ENCODE measurements at places on chromosomes 6 and 20. TPM values are rescaled to one million over a fixed set of nuclear protein-coding genes. Genes with fewer than 3 reads are reported as not detected.

GJA10 gene
- not detected for total RNA-seq

DNA sequence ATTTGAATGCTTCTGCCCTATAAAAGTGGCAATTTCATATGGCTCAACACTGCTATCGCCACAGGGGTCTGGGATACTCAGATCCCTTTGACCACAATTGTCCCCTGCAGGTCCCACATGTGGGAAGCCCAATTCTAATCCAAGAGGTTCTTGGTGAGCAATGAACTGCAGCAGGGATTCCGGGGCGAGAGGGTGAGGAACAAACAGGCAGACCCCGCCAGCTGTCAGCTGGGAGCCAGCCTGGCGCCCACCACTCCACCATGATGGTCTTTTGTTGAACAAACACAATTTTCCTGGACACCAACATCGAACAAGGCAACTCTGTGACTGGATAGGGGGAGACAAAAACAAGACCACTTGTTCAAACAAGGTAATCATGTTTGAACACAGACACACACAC, 80.5 kb downstream of the TMEM242 start:
- no peak for DNase-seq
- no peaks in the 10 kb centered on the region for H3K27me3 ChIP-seq
- no peak overlapping the region for H3K4me3 ChIP-seq
- H3K36me3 ChIP-seq: no peaks in the 10 kb centered on the region
- H3K4me1 ChIP-seq: no peaks in the 10 kb centered on the region

GRCh38 chr6:166308033-166308768, at the start of gene PRR18:
TSS of gene PRR18 (minus strand) at chr6:166308392. CDS start at chr6:166308142, 250 bp downstream.
- DNase-seq: no peak
- no peak within 1 kb of the TSS for H3K27ac ChIP-seq
- H3K27me3 ChIP-seq: peaks cover 41% of the 10 kb centered on the region
- H3K36me3 ChIP-seq: no peaks in the 10 kb centered on the region

DNA sequence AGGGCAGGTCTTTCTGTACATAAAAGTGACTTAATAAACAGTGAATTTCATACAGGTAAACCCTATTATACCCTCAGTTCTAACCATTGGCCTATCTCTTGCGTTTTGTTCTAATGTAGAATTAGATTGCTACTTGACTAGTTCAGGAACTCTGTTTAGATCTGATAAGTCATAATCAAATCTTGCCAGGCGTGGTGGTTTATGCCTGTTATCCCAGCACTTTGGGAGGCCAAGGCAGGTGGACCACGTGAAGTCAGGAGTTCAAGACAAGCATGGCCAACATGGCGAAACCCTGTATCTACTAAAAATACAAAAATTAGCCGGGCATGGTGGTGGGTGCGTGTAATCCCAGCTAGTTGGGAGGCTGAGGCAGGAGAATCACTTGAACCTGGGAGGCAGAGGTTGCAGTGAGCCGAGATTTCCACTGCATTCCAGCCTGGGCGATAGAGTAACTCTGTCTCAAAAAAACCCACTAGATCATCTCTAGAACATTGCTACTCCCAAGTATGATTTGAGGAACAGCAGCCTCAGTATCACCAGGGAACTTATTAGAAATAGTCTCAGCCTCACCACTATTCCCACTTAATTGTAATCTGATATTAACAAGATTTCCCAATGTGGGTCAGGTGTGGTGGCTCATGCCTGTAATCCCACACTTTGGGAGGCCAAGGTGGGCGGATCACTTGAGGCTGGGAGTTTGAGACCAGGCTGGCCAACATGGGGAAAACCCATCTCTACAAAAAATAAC, 12.2 kb downstream of the GTPBP2 start:
- H3K4me3 ChIP-seq: no peak overlapping the region
- H3K4me1 ChIP-seq: no peaks in the 10 kb centered on the region
- no peaks in the 10 kb centered on the region for H3K36me3 ChIP-seq
- H3K27ac ChIP-seq: no peak overlapping the region
- DNase-seq: no peak

GRCh38 chr6:151641028-151641427, 147.2 kb downstream of the CCDC170 start:
- no peaks in the 10 kb centered on the region for H3K4me1 ChIP-seq
- H3K27ac ChIP-seq: no peak overlapping the region
- H3K4me3 ChIP-seq: no peak overlapping the region
- no peaks in the 10 kb centered on the region for H3K36me3 ChIP-seq
- DNase-seq: no peak
- no peaks in the 10 kb centered on the region for H3K27me3 ChIP-seq

DNA sequence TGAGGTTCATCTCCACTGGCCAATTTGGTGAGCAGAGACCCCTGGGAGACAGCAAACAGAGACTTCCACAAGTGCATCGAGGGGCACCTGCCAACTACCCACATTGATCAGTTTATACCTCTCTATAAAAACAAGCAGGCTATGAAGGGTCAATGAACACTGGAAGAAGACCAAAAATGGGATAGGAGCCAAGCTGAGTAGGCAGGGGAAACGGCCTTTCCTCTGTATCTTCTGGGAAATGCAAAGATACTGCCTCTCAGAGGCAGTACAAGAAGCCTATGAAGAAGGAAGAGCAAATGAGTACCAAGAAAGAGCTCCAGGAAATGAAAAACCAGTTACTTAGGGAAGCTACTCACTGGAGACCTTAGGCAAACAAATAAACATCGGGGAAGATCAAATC, 247.7 kb downstream of the GMDS start:
- no peaks in the 10 kb centered on the region for H3K4me1 ChIP-seq
- H3K27ac ChIP-seq: no peak overlapping the region
- H3K27me3 ChIP-seq: no peaks in the 10 kb centered on the region
- no peak overlapping the region for H3K4me3 ChIP-seq

SLC12A5 gene
- total RNA-seq: not detected

DNA sequence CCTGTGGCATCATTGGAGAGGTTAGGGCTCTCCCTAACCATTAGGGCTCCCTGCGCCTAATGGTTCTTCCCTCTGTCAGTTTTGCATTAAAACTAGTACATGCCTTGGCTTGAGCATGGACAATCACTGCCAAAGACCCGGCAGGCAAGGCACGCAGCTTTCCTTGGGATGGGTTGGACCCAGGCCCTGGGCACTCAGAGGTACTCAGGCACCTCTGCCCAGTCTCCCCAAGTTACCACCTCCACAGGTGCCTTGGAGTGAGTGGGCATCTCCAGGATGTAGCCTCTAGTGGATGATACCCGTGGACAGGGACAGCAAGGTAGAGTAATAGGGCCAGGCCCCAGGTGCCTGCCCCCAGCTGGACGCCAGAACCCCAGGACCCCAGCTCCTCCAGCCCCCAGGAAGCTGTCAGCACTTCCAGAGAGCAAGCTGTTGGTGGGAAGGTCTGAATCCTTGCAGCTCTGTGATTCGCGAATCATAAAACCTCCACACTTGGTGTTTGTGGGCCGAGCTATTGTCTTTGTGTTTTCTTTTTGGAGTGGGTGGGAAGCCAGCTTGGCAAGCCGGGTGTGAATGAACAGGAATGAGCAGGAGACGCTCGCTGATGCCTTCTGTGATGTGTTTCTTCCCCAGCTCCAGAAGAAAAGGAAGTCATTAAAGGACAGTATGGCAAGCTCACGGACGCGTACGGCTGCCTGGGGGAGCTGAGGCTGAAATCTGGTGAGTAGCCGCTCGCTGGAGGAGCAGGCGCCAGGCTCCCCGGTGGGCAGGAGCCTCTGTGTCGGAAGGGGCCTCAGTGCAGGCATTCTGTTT, 35.1 kb downstream of the SYNJ2 start:
- H3K4me3 ChIP-seq: no peak overlapping the region
- H3K4me1 ChIP-seq: no peaks in the 10 kb centered on the region
- no peak for DNase-seq
- H3K36me3 ChIP-seq: no peaks in the 10 kb centered on the region
- no peaks in the 10 kb centered on the region for H3K27me3 ChIP-seq

GRCh38 chr6:37501632-37502491, 2.2 kb upstream of the CCDC167 start:
- H3K36me3 ChIP-seq: no peaks in the 10 kb centered on the region
- no peak overlapping the region for H3K27ac ChIP-seq
- DNase-seq: no peak
- H3K4me3 ChIP-seq: no peak overlapping the region

ERVFRD-1 gene
- 0.10 TPM for total RNA-seq

Measured in colonic mucosa (tissue), 4 donors.